Vagina (tissue), 2 donors: ENCODE measurements at places on chromosomes 3 and 15.
A peak's percentile ranks its signal among the peaks of the same experiment; 100 is the strongest.

DNA sequence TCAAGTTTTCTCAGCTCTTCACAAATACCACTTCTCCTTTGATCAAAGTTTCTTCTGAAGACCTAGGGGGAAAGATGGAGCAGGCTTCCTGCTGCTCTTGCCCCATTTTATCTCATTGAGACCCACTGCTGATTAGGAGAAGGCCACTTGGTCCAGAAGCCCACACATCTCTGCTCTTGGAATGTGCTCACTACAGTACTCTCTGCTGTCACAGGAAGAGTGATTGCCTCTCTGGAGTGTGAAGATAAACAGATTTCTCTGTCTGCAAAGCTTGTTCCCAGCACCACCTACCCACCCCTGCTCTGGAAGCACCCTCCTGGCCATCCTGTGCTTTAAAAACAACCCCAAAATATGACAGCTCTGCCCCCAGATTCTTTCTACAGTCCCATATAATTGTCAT, 41.3 kb upstream of the PRTG start:
- H3K4me3 ChIP-seq: no peak overlapping the region
- no peaks in the 10 kb centered on the region for H3K36me3 ChIP-seq
- no peak overlapping the region for H3K27ac ChIP-seq
- no peak for DNase-seq

DNA sequence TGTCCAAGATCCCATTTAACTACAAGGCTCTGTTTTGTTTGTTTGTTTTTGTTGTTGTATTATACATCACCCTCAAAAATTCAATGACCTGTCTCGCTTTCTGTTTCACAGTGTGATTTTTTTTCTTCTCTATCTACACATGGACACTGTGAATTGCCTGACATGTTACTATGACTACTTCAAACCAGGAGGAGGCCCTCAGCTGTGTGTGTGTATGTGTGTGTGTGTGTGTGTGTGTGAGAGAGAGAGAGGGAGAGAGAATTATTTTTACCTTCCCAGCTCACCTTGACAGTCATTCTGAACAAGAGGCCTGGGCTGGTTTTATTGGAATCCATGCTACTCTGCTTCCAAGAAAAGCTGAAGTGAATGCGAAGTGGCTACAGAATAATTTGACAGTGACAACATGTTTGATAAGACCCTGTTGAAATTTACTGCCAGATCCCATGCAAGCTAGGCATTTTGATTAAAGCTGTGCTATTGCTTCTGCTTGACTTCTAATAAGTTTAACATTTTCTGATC, 841.4 kb downstream of the NSUN3 start:
- no peaks in the 10 kb centered on the region for H3K27me3 ChIP-seq
- H3K36me3 ChIP-seq: no peaks in the 10 kb centered on the region
- no peak for DNase-seq
- no peaks in the 10 kb centered on the region for H3K4me1 ChIP-seq
- no peak overlapping the region for H3K4me3 ChIP-seq

- H3K4me1 ChIP-seq: no peaks in the 10 kb centered on the region
- H3K36me3 ChIP-seq: no peaks in the 10 kb centered on the region
- no peaks in the 10 kb centered on the region for H3K27me3 ChIP-seq
- DNase-seq: no peak
- no peak overlapping the region for H3K27ac ChIP-seq
Observed at GRCh38 chr3:61530355-61530754, 31.0 kb upstream of the PTPRG start.

DNA sequence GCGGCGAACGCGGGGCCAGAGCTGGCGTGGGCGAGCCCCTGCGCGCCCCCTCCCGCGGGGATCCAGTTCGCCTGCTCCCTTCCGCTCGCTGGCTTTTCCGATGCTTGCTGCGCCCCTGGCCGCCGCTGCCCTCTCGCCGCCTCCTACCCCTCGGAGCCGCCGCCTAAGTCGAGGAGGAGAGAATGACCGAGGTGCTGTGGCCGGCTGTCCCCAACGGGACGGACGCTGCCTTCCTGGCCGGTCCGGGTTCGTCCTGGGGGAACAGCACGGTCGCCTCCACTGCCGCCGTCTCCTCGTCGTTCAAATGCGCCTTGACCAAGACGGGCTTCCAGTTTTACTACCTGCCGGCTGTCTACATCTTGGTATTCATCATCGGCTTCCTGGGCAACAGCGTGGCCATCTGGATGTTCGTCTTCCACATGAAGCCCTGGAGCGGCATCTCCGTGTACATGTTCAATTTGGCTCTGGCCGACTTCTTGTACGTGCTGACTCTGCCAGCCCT, 721 bp downstream of the P2RY1 start:
- peak overlapping the region; percentile 81 for H3K27ac ChIP-seq
- no peak for DNase-seq
- H3K36me3 ChIP-seq: no peaks in the 10 kb centered on the region
- H3K4me1 ChIP-seq: peaks cover 27% of the 10 kb centered on the region
- no peaks in the 10 kb centered on the region for H3K27me3 ChIP-seq
- peak overlapping the region; percentile 67 for H3K4me3 ChIP-seq

DNA sequence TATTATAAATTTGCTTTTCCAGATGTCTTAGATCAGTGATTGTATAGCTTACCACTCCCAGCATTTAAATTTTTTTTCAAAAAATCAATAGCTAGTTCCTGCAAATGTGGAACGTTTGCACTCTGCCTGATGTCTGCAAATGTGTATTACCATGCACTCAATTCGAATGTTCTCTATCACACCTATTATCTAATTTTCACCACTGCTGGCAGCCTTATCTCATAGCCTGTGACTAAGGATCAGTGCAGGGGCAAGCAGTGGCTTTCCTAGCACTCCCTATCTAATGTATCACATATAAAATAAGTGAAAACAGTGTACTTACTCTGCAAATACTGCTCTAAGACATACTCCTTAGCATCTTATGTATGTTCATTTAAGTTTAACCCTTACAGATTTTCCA, 196.3 kb upstream of the PLSCR5 start:
- no peaks in the 10 kb centered on the region for H3K36me3 ChIP-seq
- H3K4me3 ChIP-seq: no peak overlapping the region
- no peak for DNase-seq
- no peaks in the 10 kb centered on the region for H3K27me3 ChIP-seq

DNA sequence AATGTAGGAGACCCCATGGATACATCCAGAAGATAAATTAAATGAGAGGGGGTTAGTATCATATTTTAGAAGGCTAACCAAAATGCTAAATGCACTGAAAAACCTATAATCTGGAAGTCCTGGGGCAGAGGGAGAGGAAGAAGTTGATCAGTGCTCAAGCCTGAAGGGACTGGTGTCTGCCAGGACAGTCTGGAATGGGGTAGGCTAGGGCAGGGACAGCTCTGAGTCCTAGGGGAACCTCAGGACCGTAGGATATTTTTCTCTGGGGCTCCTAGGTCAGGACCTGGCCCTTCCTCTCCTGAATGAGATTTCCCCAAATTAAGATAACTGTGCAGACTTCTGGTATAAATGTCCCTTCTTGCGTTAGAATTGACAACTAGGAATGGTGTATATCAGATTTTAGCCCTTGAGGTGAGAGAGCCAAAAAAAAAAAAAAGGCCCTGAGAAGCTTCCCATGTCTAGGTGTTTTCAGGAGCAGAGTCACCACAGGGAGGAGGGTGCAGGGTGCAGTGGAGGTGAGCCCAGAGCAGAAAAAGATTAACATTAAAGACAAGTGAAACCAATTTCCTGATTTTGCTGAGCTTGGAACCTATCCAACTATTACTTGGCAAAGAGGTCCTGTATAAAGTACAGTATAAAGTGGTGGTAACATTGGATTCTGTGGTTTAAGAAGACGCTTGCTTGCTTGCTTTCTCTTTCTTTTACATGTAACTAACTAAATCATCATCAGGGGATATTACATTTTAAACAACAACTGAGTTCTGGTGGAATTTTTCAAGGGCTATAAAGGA, 63.5 kb downstream of the HACD2 start:
- peaks cover 7% of the 10 kb centered on the region for H3K36me3 ChIP-seq
- H3K4me1 ChIP-seq: peaks cover 5% of the 10 kb centered on the region
- H3K27ac ChIP-seq: no peak overlapping the region
- no peaks in the 10 kb centered on the region for H3K27me3 ChIP-seq

- DNase-seq: no peak
- no peak overlapping the region for H3K4me3 ChIP-seq
- no peaks in the 10 kb centered on the region for H3K27me3 ChIP-seq
- no peak overlapping the region for H3K27ac ChIP-seq
- no peaks in the 10 kb centered on the region for H3K36me3 ChIP-seq
- no peaks in the 10 kb centered on the region for H3K4me1 ChIP-seq
Observed at GRCh38 chr3:102460579-102460978, 25.8 kb downstream of the ZPLD1 start.

DNA sequence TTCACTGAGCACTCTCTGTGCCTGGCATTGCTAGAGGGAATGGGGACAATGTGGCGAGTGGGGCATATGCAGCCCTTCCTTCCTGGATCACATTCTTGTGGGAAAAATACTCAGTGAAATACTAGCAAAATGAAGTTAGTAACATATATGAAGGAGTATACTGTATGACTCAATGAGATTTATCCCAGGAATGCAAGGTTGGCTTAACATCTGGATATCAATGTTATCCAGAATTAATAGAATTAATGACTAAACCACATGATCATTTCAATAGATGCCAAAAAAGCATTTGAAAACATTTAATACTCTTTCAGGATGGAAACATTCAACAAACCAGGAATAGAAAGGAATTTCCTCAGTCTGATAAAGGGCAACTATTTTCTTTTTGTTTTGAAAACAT, 27.5 kb downstream of the AMOTL2 start:
- no peaks in the 10 kb centered on the region for H3K27me3 ChIP-seq
- H3K36me3 ChIP-seq: no peaks in the 10 kb centered on the region
- peaks cover 18% of the 10 kb centered on the region for H3K4me1 ChIP-seq
- no peak overlapping the region for H3K27ac ChIP-seq
- no peak for DNase-seq
